Activated gamma-delta T cell treated with Interleukin-2 at 50 U/mL for 16 hours (primary cell): ENCODE measurements at places on chromosomes 7 and 10.

- DNase-seq, result no peak
Observed at GRCh38 chr7:36192053-36192824, 39.2 kb downstream of the EEPD1 start.

GRCh38 chr7:45601816-45602540, 27.8 kb downstream of the ADCY1 start:
- DNase-seq, result no peak

DNA sequence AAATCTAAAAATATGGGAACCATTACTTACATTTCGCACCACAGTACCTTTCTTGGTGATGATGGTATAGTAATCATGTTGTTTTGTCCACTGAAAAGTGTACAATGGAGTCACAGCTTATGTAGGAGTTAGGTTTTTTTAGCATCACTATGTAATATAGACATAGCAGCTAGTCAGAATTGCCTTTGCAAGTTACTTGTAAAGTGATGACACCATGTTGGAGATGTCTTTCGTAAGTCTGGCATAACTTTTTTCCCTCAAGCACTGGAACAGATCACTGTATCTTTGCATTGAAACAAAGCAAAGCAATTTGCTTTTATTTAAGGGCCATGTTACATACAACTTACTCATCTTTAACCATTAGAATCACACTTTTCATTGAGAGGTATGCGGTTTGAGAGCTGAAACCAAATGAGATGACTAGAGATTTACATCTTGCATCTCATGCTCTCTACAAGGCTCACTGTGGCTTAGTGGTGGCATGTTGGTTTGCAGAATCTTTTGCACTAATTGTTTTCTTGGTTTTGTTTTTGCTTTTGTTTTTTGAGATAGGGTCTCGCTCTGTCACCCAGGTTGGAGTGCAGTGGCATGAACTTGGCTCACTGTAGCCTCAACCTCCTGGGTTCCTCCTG, 18.3 kb downstream of the UBN2 start:
- no peak for DNase-seq

- DNase-seq, result no peak
Observed at GRCh38 chr7:43211693-43212092, 99.2 kb downstream of the HECW1 start.

GRCh38 chr10:131997366-131998049, 15.8 kb upstream of the BNIP3 start:
- no peak for DNase-seq

GRCh38 chr7:27185013-27185853, at the start of gene HOXA11:
HOXA11 (minus strand) TSS chr7:27185232; CDS start chr7:27185144, 88 bp downstream.
- no peak for DNase-seq

DNA sequence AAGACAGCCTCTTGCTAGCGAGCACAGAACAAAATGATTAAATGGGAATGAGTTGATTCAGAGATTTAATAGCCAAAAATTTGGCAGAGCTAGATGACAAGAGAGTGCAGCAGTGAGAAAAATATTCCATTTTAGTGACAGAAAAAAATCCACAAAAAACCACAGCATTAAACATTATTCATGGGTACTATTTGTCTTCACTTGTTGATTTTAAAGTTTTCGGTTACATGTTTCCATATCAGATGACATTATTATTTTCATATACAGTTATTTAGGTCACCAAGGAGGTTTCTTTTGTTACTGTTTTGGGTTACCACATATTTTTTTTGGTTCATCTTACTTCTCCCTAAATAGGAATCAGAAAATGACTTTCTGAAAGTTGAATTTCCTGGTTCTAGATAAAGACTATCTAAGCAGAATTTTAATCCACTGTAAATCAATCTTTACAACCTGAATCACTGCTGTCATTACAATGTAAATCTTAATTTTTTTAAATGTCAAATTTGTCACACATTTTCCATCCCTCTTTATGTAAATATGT, 87.9 kb downstream of the SVIL start:
- no peak for DNase-seq

DNA sequence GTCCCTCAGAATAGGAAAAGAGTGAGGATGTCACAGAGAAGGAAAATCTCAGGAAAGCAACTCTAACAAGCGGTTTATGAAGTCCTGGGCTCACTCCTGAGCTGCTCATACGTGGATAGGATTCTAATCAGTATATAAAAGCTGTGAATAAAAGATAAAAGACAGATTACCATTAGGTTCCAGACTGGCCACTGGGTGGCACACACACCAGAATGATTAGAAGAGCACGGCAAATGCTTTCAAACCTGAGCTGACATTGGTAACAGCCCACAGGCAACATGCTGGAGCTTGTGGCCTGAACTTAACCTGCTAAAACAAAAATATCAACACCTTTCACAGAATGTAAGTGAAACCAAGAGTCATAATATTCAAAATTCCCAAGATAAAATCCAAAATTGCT, 370.8 kb downstream of the GRID1 start:
- no peak for DNase-seq

- no peak for DNase-seq
Observed at GRCh38 chr10:49534670-49535381, 4.1 kb downstream of the ERCC6 start.

DNA sequence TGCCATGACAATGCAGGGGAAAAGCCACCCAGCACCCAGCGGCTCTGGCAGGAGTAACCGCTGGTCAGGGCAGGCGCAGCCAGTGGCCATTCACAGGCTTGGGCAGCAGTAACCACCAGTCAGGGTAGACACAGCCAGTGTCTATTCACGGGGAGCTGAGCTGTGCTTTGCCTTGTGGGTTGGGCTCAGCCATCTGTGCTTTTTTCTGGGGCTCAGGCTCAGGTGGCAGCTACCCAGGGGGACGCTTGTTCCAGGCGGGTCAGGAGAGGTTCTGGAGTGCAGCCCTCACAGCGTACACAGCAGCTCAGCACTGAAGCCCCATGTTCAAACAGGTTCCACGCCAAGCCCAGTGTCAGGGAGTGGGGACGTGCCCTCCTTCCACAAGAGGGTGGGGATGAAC, 28.5 kb downstream of the FOXL3 start:
- no peak for DNase-seq

- no peak for DNase-seq
Observed at GRCh38 chr7:78530351-78530750, 731.8 kb downstream of the PHTF2 start.

DNA sequence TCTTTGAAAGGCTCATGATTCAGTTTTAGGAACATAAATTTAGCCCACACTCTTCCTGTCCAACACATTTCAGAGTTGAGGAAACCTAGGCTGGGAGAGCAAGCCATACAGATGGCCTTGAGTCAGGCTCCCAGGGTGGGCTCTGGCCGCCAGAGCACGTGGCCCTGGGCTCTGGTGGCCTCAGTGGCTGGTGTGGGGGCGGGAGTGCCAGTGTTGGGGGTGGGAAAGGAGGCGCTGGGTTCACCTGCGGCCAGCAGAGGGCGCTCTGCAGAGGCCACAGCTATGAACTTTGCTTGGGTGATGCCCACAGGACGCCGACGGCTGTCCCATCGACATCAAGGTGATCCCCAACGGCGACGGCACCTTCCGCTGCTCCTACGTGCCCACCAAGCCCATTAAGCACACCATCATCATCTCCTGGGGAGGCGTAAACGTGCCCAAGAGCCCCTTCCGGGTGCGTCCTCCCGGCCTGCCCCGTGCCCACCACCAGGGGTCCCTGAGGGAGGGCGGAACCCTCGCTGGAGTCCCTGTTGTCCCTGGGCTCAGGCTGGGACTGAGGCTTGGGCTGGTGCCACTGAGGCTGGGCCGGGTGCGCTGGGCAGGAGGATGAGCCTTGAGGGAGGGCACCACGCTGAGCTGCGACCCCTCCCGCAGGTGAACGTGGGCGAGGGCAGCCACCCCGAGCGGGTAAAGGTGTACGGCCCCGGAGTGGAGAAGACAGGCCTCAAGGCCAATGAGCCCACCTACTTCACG, 11.9 kb downstream of the FLNC start:
- DNase-seq, result peak; percentile 49

GRCh38 chr10:18005445-18005780, 53.7 kb downstream of the SLC39A12 start:
- DNase-seq, result no peak

DNA sequence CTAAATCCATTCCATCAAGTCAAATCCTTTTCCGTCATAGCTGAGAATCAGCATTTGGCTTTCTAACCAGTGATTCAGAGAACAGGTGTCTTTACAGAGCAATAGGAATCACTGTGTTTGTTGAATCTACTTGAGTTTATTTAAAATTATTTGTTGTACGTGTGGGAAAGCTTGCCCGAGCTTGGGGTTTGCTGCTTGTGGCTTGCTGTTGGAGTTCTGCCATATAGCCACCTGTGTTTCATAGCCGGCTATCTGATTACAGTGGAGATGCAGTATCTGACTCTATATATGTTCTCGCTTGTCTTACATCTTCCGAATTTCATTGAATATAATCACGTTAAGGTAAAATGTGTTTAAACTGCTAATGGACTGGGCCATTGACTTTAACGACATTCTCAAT, 274.3 kb upstream of the MKI67 start:
- DNase-seq, result no peak

- no peak for DNase-seq
Observed at GRCh38 chr7:25385506-25386136, 157.3 kb upstream of the NPVF start.

GRCh38 chr7:27737616-27738015, 2.3 kb upstream of the TAX1BP1 start:
- no peak for DNase-seq

DNA sequence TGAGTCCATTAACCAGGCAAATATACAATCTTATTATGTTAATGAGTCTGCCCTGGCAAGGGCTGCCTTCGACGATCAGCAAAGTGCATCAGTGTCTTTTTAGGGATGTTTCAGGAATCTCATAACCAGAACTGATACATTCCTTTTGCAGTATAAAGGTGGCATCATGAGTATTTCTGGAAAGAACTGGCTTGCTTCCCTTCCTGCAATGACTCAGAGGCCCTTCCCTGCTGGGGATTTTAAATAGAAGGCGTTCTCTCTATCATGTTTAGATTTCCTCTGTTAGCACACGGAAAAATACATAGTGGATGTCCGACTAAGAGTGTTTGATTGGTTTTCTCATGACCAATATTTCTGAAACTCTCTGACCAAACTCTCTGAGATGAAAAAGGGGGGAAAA, 1.8 kb downstream of the NPS start:
- no peak for DNase-seq

GRCh38 chr10:76282061-76283025, 850.9 kb downstream of the LRMDA start:
- DNase-seq, result no peak

- DNase-seq, result no peak
Observed at GRCh38 chr10:19979628-19980027, 163.4 kb downstream of the PLXDC2 start.

DNA sequence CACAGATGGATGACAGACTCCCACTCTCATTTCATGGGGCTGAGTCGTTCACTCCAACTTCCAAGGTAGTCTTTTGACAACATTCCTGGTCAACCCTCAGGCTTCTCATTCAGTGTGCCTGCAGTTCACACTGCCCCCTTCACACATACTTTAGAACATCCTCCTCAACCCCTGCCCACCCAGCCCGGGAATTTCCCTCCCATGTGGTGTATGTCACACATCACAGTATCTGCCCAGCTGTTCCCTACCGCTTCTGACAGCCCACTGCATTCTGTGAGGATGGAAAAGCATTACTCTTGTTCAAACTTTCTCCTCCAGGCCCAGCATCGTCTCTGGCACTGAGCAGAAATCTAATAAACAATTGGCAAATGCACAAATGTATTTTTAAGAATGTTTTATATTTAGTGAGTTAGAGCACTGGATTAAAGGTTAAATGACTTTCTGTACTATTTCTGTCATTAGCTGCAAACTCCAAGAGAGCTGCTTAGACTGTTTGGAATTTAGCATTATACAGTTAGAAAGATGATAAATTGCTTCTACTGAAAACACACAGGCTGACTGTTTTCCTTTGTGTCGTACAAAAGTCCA, 110.4 kb downstream of the SFMBT2 start:
- no peak for DNase-seq

- no peak for DNase-seq
Observed at GRCh38 chr10:114332301-114333192, 71.8 kb downstream of the AFAP1L2 start.

GRCh38 chr10:47121336-47121735, 178.7 kb upstream of the GDF10 start:
- DNase-seq, result no peak

- no peak for DNase-seq
Observed at GRCh38 chr7:36312064-36312914, 77.4 kb upstream of the ANLN start.

DNA sequence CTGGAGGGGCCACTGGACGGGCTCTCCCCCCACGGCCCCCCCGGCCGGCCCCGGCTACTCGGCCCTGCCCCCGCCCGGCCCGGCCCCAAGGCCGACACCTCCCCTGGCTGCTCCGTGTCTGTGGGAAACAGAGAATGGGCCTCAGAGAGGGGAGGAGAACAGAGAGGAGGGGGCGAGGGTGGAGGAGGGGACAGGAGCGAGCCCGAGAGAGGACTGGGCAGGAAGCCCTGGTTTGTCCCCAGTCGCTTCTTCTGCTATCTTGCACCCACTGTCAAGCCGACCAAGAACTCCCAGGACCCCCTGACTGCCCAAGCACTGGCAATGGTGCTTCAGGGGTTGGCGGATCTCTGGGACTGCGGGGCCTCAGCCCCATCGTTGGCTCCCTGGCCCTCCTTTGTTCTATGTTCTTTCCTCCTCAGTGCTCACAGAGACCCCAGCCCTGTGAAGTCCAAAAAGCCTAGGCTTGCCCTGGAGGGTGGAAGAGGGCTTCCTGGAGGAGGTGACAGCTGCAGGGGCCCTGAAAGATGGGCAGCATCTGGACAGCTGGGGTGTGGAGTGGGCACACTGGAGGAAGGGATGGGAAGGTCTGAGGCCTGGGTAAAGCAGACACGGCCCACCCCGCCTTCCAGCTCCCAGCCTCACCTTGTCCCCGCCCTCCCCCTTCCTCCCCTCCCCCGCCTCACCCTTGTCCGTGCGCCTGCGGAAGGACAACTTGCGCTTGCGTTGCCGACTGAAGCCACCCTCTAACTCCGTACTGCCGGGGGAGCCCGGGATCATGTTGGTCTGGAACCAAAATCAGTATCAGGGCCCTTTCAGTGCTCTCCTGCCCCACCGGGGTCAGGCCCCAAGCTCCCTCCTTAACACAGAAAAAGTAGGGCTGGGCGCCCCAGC, 30.1 kb downstream of the KCNH2 start:
- no peak for DNase-seq

DNA sequence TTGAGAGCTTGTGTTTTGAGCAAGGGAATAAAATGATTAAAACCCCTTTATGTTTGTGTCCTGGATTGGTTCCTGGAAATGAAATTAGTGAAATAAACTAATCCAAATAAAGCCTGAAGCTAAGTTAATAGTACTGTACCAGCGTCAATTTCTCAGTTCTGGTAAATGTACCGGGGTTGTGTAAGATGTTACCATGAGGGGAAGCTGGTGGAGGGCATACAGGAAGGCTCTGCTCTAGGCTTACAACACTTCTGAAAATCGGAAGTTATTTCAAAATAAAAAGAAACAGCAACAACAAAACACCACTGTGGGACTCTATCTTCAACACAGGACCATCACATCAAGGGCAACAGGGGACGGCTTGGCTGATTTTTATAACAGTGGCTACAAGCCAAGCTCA, 257.0 kb downstream of the CREB5 start:
- DNase-seq, result no peak

GRCh38 chr10:68222391-68222790, 9.5 kb downstream of the ATOH7 start:
- DNase-seq, result no peak

GRCh38 chr10:75230600-75231038, 5.1 kb downstream of the COMTD1 start:
- peak; percentile 94 for DNase-seq

GRCh38 chr10:10515479-10516204, 502.0 kb upstream of the CELF2 start:
- DNase-seq, result no peak

GRCh38 chr7:131655447-131655846, 99.0 kb upstream of the PODXL start:
- no peak for DNase-seq
